Endothelial cell (in vitro differentiated cells): ENCODE measurements at places on chromosomes 7 and 10.

DNA sequence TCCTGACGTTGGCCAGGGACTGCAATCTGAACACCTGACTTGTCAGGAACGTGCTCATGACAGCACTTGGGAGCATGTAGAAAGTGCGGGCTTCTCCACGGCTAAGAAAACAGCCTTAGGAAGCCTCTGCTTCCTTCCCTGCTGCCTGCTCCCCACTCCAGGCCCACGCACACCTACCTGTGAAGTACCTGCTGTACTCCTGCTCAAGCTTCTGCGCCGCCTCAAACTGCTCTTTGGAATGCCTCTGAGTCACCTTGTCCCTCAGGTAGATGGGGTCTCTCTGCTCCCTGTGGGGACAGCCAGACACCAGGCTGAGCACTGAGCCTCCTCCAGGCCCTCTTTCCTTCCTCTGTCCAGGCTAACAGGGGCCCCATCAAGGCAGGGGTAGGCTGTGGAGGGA, 132.7 kb downstream of the DLG5 start:
- DNase-seq, result no peak

DNA sequence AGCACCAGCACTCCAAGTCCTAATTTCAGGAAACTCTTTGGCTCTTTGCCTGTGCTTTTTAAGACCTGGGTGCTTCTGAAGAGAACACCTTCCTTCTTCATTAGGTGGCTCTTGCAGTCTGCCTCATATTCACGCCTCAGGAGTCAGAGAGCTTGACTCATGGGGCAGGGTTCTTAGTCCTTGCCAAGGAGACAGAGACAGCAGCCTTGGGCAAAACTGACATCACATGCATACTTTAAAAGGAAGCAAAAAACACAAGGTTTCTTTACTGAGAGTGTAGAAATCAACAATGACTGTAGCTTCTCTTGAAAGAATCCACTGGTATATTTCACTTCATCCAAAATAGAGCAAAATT, 780.6 kb downstream of the INHBA start:
- no peak for DNase-seq

DNA sequence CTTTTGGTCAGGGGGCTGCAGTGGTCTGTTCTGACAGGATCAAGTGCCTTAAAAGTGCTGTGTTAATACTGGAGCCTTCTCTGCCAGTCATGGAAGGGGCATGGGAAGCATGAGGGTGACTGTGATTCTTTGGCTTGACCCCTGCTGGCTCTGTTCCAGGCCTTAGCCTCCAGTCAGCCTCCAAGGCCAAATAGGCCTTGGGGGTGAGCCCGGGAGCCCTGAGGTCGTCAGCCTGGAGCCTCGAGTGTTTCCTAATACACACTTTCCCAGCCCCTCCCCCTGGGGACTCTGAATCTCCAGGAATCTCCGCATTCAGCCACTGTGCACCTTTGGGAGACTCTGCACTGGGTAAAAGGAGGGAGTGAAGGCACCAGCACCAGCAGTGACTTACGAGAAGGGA, 10.0 kb downstream of the HKDC1 start:
- no peak for DNase-seq

GRCh38 chr7:155789001-155789725, 23.1 kb downstream of the SHH start:
- DNase-seq, result no peak

DNA sequence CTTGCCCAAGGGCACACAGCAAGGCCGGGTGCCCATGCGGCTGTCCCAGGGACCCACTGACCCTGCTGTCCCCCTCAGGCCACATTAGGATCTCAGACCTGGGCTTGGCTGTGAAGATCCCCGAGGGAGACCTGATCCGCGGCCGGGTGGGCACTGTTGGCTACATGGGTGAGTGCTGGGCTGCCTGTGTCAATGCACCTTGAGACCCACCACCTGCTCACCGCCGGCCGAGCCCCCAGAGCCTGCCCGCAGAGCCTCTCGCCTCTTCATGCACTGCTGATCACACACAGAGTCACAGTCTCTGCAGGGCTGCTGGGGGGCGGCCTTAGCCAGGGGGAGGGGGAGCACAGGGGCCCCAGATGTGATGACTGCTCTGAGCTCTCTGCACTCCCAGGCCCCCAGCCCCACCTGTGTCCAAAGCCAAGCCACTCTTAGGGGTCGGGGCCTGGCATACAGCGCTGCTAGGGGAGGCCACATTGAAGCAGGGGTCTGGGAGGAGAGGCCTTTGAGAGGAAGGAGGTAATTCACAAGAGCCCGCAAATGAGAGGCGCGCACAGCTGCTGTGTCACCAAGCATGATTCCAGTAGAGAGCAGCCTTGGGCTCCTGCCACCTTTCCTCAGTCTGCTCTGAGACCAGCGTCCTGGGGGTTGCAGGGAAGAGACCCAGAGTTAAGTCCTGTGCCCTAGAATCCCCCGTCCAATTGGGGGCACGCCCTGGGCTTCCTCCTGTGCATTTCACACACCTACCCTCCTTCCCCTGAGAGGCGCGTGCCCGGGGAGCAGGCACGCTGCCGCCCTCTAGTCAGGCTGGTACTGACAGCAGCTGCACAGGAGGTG, 100.4 kb downstream of the RGS10 start:
- DNase-seq, result no peak

- DNase-seq, result no peak
These were observed 251.9 kb downstream of the AGMO start for GRCh38 chr7:15309872-15310271.

GRCh38 chr10:112744181-112745096, 205.6 kb upstream of the TCF7L2 start:
- no peak for DNase-seq

- DNase-seq, result no peak
These were observed 566 bp downstream of the ZNF789 start for GRCh38 chr7:99473315-99473596.

DNA sequence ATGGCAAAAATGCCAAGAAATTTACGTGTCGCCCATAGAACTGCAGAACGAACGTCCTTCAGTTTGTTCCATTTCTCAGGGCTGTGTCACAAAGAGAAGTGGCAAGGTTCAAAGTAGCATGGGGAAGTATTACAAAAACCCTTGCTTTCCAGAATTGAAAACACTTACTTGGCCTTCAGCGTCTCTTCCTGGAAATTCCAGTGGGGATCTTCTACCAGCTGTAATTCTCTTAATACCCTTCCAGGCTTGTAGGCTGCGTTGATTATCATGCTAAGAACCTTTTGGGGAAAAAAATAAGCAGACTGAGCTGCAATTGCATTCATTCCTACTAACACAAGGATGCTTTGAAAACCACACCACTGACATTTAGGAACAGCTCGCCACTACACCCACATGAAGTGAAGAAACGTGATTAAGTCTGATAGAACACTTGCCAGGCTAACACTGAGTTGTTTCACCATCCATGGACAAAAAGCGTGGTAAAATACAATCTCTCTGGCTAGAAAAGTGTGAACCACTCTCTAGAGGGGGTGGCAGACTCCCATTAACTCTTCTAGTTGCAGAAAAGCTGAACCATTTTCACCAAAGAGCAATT, 222.3 kb downstream of the SFMBT2 start:
- no peak for DNase-seq

DNA sequence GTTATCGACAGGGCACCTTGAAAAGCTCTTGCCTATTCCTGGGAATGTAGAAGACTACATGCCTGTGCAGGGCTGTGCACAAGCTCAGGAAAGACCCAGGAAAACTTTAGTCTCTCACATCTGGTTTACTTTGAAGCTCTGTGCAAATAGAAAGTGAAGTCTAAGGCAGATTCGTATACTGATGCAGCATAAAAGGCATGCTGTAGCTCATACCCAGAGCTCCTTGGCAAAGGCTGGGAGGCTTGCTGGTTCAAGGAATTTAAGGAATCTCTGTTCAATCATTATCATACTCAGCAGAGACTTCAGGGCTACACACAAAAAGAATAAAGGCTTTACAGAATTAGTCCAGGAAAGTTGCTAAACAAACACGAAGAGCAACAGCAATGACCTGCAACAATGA, 192.0 kb downstream of the OTUD1 start:
- no peak for DNase-seq

DNA sequence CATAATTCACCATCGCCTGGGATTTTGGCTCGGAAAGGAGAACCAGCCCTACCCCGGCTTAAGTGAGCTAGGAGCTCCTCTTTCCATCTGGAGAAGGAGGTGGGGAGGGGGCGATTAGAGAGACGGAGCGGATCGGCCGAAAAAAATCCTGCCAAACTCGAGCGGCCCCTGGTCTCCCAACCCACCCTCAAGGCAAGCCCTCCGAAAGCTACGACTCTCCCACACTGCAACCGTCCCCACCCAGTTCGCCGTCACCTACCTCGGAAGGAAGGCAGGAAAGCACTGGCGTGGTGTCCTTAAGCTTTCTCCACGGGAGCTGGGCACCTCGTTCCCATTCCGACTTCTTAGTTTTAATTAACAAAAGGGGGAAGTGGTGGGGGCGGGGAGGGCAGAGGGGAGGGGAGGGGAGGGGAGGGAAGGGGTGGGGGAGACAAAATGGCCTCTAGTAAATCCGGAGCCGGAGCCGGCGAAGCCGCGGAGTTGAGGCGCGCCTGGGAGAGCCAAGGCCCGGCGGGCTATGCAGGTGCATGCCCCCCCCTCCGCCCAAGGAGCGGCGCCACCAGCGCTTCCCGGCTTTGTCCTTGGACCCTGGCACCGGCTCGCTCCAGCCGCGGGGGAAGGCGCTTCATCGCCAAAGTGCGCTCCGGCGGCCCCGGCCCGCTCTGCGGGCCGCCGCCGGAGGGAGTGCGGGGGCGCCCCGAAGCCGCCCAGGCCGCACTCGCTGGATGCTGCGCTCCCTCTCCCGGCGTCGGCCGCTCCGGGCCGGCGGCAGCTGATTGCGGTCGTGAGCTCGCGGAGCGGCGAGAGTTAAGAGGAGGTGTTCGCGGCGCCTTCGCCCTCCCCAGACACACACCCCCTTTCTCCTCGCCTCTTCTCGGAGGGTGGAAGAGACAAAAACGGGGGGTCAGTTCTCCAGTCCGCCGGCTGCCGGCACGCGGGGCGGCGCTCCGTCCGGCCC, at the start of gene LRRC4:
Gene LRRC4, minus strand, starts transcription at position 784 of the 958 bp plus-strand sequence. CDS start 797 bp downstream, outside the sequence.
- peak; percentile 59 for DNase-seq

GRCh38 chr7:129698516-129699418, 87.2 kb downstream of the NRF1 start:
- no peak for DNase-seq

DNA sequence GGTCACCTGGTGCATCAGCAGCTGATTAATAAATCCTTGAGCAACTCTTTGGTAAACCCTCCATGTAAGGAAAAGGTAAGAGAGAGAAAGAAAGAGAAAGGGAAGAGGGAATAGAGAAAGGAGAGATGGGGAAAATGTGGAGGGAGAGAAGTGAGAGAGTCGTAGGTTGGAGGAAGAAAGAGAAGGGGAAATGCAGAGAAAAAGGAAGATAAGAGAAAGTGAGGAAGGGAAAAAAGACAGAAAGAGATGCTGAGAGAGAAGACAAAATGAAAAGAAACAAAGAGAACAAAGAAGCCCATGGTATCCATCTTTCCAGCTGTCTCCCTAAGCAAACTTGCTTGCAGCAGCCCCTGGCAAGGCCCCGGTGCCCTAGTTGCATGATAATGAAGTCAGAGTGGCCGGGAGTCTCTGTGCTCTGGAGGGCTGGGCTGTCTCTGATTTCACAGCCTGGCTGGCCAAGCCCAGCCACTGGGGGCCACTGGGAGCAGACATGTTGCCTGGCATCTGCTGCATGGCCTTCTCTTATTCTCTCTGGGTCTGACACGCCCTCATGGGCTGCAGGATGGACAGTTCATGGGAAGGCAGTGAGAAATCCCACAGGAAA, 48.4 kb downstream of the PRR15 start:
- DNase-seq, result no peak

DNA sequence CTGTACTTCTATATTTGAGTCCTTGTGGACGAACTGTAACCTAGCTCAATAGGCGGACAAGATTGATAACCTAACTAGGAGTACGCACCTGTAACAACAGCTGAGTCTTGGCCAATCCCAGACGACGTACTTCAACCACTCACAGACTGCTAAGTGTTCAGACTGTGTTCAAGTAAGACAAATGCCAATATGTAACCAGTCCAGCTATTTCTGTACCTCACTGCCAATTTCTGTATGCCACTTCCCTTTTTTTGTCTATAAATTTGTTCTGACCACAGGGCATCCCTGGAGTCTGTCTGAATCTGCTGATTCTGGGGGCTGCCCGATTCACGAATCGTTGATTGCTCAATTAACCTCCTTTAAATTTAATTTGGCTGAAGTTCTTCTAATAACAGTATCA, 32.2 kb downstream of the HACD1 start:
- DNase-seq, result no peak

- DNase-seq, result no peak
These were observed 10.2 kb upstream of the OR2F2 start for GRCh38 chr7:143924851-143925250.

DNA sequence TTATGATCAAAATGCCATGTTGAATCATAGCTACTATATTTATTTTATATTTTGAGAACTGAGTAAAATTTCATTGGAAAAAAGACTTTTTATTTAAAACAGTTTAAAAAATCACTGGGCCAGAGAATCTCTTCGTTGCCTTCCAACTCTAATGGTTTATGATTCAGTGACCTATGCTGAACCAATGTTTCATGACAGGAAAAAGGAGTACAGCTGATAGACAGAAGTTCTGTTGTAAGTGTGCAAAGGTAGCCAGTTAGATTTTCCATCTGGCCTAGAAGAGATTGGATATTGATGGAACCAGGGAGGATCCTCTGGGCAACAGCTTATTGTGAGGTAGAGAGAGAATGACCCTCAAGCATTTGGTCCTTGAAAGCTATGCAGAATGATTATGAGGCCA, 745.8 kb downstream of the SUGCT start:
- no peak for DNase-seq

DNA sequence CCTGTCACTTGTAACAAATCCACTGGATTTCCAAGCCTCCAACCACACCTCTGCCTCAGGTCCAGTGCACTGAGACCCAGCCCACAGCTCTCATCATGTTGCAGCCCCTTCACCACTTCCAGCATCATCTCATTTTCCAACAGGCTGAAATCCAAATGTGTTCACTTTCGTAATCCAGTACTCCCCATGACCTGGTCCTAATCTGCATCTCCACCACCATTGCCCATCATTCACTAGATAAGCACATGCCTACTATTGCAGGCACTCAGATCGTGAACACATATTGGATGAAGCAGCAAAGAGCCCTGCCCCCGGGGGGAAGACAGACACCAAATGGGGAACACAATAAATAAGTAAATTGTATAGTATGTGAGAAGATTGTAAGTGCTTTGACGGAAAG, 76.1 kb upstream of the INSIG1 start:
- DNase-seq, result no peak

DNA sequence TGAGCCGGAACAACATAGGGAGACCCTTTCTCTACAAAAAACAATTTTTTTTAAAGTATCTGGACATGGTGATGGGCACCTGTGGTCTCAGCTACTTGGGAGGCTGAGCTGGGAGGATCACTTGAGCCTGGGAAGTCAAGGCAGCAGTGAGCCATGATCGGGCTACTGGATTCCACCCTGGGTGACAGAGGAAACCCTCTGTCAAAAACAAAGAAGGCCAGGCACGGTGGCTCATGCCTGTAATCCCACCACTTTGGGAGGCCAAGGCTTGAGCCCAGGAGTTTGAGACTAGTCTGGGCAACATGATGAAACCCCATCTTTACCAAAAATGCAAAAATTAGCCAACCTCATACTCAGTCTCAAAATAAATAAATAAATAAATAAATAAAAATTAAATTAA, 19.9 kb upstream of the ZCCHC24 start:
- no peak for DNase-seq
